ENCODE measurements at places on chromosomes 5 and 9.

DNA sequence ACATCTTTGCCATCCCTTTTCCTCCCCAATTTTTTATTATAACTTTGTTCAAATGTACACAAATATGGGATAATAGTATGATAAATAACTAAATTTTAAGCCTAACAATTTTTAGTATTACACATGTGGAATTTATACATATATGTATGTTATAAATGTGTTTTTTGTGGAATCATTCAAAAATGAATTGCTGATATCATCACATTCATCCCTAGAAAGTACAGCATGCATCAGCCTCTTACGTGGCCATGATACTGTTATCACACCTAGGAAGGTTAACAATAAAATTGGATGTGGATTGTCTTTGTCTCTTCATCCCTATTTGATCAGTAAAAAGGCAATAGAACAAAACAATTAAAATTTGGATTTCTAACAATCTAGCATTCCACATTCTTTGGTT is 73.7 kb upstream of the DAP start:
- no peak for DNase-seq

- no peak for DNase-seq
Observed at GRCh38 chr9:135821116-135821515, 86.2 kb downstream of the CAMSAP1 start.

DNA sequence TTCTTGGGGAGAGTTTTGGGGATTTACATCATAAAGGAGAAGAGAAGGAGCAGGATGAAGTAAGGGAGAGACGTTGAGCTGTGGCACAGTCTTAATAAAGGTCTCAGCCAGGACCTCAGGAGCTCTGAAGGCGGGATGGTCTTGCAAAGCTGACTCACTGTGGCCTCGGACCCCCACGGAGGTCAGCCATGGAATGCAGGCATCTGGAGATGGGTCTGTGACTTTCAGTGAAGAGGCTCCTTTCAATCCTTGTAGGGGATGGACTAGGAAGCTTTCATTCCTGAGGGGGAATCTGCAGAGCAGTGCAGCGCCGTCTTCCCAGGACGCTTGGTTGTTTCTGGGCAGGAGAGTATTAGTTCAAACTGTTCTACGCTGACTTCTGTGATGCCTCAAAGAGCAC is 65.7 kb upstream of the BASP1 start:
- no peak for DNase-seq

GRCh38 chr9:114677418-114677817 is 4.6 kb downstream of the TEX48 start:
- DNase-seq: no peak

DNA sequence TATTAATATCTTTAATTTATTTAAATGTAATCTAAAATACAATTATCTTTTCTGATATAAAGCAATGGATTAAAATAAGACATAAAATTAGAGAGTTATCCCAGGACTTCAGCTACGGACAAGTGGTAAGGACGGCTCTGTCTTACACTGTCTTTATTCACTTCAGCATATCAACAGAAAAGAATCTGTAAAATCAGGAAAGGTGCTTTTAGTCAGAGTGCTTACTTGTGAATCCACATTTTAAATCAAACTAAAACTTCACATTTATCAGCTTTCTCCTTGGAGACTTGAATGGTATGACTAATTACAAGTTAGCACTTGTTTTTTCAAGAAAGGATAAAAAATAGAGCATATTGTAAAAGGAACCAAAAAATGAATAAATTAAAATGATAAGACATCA is 39.3 kb downstream of the ST8SIA4 start:
- no peak for DNase-seq

All from activated CD4-positive, alpha-beta T cell treated with anti-CD3 and anti-CD28 coated beads for 24 hours (primary cell).